Mesenteric fat pad (tissue), 1 donor: ENCODE measurements at places on chromosomes 4 and X. TPM values are rescaled to one million over a fixed set of nuclear protein-coding genes. Genes with fewer than 3 reads are reported as not detected.

DNA sequence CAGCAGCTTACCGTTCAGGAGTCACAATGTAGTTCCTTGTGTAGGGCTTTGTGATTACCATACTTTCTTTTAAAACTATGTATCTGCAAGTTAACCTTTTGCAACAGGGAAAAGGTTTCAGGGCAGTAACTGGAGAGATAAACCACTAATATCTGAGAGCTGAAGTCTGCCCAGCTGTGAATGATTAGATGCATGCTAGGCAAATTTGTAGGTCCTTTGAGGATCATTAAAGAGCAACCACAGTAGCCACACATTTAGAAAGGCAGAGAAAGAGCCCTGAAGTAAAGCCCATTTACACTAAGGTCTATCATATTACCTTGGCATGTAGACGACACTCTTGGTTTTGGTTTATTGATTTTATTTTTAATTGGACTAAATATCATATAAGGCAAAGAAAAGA lies 60.0 kb downstream of the ATP8A1 start:
- no peak for DNase-seq

DNA sequence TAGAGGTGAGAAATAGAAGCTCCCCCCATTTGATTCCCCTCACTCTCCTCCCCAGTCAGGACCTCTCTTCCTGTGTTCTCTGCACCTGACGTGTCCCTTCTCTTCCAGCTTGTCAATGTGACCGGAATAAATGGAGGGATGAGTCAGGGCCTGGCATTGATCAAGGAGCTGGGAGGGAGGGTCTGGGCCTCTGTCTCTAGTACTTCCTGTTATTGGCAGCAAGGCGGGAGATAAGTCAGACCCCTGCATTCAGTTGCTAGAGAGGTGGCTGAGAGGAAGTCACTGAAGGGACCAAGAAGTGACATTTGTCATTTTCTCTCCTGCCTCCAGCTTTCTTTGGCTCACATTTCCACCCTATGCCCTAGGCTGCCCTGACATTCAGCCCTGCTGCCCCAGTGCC lies 35.1 kb upstream of the ZNF41 start:
- no peak for DNase-seq

DNA sequence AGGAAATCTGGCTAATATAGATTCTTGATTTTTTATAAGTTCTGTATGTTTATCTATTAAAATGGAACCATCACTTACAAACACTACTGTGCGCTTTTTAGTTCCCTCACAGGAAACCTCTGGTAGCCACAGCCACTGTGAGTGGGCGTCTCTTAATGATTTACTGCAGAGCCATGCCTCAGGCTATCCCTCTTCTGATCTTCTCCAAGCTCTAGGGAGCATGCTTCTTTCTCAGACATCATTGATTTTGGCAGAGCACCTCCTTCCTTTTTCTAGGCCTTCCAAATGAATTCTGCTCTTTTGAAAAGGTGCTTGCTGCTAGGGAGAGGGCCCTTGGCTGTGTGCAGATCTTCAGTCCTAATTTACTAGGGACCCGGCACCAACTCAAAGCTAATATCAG lies 61.1 kb upstream of the STS start:
- DNase-seq, result no peak

- no peak for DNase-seq
Observed at GRCh38 chrX:47112316-47112954, 32.1 kb downstream of the NDUFB11 start.

- no peak for DNase-seq
Observed at GRCh38 chrX:129843209-129843458, 552 bp downstream of the ZDHHC9 start.

GRCh38 chr4:77911091-77911490 lies 48.5 kb downstream of the MRPL1 start:
- no peak for DNase-seq

GRCh38 chrX:49001521-49002090 lies 458 bp downstream of the GRIPAP1 start:
- no peak for DNase-seq

GRCh38 chr4:47187608-47188007 lies 156.2 kb downstream of the GABRB1 start:
- no peak for DNase-seq

- DNase-seq, result no peak
Observed at GRCh38 chr4:130419211-130419975, 1323.4 kb downstream of the C4orf33 start.

- no peak for DNase-seq
Observed at GRCh38 chrX:153873282-153874084, 12.5 kb downstream of the L1CAM start.

GRCh38 chr4:68342134-68342533 lies 7.8 kb downstream of the YTHDC1 start:
- DNase-seq, result no peak

DNA sequence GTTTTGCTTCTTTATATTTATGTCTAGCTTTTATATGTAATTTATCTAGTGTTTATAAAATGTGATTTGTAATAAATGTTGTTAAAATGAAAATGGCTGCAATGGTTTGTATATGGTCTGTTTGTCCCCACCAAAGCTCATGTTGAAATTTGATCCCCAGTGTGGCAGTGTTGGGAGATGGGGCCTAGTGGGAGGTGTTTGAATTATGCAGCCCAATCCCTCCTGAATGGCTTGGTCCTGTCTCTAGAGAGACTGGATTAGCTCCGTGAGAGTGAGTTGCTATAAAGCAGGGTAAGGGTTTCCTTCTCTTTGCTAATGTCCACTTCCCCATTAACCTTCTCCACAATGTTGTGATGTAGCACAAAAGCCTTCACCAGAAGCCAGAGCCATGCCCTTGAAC lies 30.0 kb upstream of the JADE3 start:
- DNase-seq, result no peak

DNA sequence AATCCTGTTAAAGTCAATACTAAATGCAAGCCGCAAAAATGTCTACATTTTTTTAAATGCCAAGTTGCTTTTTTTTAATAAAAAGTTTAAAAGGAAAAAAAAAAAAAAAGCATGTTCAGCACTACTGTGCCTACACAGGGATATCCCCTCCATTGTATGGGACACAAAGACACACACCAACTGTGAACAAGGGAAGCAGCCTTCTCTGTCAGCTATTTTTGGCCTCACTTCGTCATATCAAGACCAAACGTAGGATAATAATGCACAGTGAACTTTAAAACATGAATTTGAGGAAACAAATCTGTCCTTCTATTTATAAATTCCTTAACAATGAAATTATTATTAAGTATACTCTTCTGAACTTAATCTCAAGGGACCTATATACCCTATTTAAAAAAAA lies 4.4 kb downstream of the FBXW7 start:
- DNase-seq, result no peak

- DNase-seq, result no peak
Observed at GRCh38 chrX:133390676-133391075, 24.6 kb downstream of the GPC4 start.

GRCh38 chrX:68942104-68942503 lies 113.3 kb downstream of the EFNB1 start:
- DNase-seq, result peak; percentile 28

- DNase-seq, result no peak
Observed at GRCh38 chr4:168540503-168541265, 43.8 kb downstream of the PALLD start.

DNA sequence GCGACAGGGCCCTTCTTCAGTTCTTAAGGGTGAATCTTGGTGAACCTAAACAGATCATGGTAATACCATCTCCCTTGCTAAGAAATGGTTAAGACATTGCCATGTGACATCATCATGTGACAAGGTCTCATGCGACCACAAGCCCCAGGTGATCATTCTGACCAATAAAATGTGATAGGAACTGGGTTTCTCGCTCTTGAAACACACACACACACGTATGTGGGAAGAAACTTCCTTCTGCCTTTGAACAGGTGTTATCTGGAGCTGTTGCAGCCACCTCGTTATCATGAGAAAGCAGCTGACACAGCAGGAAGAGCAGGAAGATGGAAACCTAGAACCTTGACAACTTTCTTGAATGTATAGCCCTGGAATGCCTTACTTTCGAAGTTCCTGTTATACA lies 10.2 kb downstream of the SOD3 start:
- DNase-seq, result no peak

GRCh38 chr4:7003176-7003878 lies 39.8 kb upstream of the TADA2B start:
- DNase-seq, result peak; percentile 39

DNA sequence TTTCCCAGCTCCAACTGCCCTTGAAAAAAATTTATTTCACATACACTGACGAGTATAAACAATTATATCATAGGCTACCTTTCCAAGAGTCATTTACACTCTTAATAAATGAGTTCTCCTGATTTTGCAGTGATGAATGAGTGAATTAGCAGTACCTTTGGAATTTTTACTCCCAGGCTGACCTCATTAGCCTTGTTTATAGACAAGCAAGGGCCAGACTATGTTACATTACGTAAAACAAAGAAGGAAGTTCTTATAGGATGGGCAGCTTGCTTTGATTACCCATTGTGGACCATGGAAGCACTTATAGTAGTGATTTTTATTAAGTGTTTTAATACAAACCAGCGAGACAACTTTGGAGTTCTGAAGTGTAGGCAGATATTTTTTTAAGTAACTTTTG lies 112.9 kb upstream of the C1QTNF7 start:
- no peak for DNase-seq

GRCh38 chr4:170051402-170051801 lies 25.2 kb upstream of the MFAP3L start:
- no peak for DNase-seq

- DNase-seq, result no peak
Observed at GRCh38 chr4:128688846-128689437, 120.6 kb upstream of the JADE1 start.

DNA sequence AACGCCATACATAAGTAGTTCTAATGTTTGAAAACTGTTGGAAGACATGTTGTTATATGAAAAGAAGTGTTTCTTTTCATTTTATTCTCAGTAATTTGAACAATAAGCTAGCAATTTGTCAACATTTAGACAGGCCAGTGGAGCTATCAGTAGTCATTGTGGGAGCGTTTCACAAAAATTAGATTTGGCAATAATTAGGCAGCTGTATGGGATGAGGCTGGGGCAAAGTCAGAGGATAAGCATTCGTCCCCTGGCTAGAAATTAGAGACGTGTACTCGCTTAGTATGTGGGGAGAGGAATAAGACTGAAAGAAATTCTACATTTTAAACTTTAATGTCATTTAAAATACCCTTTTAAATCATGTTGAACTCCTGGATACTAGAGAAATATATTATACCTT lies 70.6 kb downstream of the TMEM144 start:
- no peak for DNase-seq

GRCh38 chr4:7045961-7046921 lies 3.1 kb downstream of the TADA2B start:
- no peak for DNase-seq

NLRP2B gene
- total RNA-seq, result not detected

AKAP4 gene
- total RNA-seq, result not detected

EDNRA gene
- total RNA-seq, result 3.6 TPM

SATL1 gene
- not detected for total RNA-seq

H2BW2 gene
- total RNA-seq, result not detected

BMPR1B gene
- total RNA-seq, result 0.45 TPM

GAGE1 gene
- not detected for total RNA-seq

ODAPH gene
- not detected for total RNA-seq
